ENCODE measurements at places on chromosomes 11 and 22.

DNA sequence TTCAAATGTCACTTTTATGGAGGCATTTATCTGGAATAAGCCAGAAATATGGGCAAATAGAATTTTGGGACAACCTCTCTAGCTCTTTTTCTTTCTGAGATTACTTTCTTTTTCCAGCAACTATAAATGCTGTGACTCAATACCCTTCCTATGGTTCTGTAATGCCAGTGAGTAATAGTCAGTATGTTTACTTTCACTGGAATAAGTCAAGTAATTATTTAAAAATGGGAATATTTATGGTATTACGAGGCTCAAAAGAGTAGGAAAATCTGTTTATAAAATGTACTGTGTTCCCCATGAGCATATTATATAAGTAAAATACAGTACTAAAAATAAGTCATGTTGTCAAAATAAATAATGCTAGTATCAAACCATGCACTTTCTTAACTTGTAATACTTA, 750.5 kb downstream of the LUZP2 start:
- no peak for DNase-seq

GRCh38 chr11:21723678-21724077, 469.2 kb upstream of the ANO5 start:
- DNase-seq = no peak

DNA sequence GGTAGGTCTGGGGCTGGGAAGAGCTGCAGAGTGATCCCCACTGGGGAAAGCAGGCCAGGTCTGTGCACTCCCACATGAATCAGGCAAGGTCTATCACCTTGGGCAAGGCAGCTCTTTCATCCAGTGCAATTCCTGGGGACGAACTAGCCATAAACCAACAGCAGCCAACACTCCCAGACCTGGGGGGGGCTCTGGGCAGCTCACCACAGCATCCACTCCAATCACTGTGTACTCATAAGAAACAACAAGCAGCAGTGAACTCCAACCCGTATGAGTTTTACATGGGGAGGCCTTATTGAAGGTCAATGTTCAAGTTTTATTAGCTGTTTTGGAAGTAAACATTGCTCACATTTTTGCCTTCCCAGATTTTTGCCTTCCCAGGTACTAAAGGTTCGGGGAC, 157.4 kb upstream of the NAV2 start:
- no peak for DNase-seq

DNA sequence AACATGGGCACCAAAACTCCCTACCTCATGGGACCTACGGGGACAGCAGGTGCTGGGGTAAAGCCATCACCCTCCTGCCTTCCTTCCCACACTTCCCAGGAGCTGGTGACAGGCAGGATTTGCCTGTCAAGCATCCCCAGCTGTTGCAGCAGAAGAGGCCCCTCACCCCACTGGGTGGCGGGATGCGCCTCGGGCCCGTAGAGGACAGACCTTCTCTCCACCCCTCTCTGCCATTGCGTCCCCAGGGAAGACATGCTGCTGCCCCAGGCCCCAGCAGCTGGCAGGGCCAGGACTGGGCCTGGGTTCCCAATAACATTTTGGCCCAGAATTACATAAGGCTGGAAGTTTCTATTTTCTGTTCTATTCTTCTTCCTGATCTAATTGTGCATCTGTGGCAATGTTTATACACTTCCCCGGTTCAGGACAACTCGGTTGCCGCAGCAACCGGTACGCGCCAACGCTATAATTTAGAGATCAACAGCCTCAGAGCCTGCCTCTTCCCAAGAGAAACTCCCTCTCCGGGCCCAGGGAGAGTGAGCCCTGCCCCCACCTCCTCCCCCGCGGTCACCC, 25.4 kb downstream of the KCNJ4 start:
- DNase-seq = no peak

DNA sequence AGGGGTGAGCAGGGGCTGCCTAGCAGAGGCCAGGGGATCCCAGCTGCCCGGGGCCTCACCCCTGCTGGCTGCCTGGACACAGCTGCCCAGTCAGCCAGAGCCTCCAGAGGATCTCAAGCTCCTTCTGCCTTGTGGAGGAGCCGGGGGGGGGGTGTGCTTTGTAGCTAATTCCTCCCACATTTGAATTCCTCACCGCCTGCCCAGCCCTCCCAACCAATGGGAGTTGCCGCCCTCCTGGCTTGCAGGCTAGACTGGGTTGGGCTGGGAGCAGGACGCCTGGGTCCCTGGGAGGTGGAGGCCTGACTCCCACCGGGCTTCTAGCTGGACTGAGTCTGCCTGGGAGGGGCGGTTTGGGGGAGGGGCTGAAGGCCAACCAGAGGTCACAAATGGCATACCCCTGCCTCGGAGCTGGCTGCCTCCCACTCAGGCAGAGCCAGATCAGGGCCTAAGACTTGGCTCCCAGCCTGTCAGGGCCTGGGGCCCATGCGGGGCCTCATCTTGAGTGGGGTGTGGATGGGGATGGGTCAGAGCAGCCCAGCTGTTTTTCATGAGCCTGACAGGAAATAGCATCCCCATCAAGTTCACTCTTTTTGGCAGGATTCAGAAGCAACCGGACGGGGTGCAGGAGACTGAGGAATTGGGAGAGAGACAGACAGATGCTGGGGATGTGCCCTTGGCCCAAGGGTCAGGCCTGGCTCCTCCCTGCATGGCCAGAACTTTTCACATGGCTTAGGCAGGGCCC, 29.2 kb upstream of the PDE2A start:
- no peak for DNase-seq

DNA sequence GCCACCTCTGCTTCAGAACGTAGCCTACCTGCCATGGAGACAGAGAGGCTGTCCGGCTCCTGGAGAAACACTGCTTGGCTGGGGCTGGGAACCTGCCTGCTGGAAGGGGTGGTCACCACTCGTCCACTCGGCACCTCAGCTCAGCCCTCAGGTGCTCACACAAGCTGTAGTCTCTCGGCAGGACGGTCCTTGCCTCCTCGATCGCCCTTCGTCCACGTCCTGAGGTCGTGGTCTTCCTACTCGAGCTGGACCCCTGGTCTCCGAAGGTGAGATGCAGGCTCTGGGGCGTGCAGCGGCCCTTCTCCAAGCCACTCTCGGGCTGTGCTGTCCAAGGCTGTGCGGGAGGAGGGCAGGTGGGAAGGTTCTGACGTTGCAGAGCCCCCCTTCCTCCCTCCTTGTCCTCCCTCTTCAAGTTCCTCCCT, at the start of gene TBX10:
TBX10 (minus strand) TSS at position 326 of the 422 bp plus-strand sequence; CDS start at position 35, 291 bp downstream.
- DNase-seq = no peak

DNA sequence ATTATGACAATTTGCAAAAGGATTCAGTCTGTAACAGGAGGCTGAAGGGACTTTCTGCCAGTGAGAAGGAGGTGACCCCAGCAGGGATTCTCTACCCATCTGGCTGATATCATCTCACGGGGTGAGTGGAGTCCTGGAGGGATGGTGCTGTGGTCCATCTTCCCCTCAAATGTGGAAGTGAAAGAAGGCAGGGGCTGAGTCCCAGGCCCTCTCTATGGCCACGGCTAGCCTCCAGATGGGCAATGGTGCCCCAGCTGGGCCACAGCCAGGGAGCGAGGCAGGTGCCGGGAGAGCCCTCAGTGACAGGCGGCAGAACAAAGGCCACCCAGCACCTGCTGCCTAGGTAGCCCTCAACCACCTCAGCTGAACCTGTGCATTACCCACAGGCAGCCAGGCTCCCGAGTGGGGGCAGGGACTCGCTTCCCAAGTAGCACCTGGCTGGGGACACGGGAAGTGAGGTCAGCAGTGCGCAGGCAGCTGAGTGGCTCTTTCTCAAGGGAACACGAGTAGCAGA, 6.7 kb downstream of the NECTIN1 start:
- DNase-seq = no peak

- no peak for DNase-seq
Observed at GRCh38 chr22:49607821-49608220, 219.9 kb downstream of the BRD1 start.

GRCh38 chr11:34239465-34240149, 118.2 kb downstream of the ABTB2 start:
- DNase-seq = no peak
